ENCODE measurements at places on chromosomes 5 and 9.

GRCh38 chr9:100222674-100223073 is 123.6 kb downstream of the INVS start:
- DNase-seq = no peak

DNA sequence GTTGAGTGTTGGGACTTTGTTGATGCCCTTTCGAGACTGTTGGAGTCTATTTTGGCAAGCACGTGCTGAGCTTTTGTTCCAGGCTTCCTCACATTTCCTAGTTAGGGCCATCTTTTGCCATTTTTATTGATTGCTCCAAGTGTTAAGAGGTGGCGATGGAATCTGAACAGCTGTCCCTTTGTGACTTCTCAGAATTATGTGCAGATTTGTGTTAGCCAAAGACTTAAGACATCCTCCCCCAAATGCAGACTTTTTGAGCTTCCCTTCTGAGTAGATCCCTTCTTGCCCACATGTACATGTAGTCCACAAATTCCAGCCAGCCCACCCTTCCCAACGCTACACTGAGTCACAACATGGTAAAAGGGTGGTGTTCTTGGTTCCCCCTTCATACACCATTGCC is 59.2 kb downstream of the SPIN1 start:
- DNase-seq = no peak

DNA sequence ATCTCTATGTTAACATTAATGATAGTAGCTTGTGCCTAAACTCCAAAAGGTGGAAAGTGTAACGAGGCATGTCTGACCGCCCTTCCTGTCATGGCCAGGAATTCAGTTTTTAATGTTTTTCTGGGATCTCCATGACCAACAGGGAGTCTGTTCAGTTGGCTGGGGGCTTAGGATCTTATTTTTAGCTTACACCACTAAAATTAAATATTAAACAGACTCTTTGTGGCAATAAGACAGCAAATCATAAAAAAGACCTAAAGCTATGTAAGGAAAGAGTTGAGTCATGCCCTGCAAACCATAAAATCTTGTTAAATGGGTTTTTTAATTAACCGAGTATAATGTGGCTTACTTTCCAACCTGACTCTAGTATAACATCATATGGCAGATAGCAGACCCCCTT is 247.8 kb downstream of the DIRAS2 start:
- no peak for DNase-seq

DNA sequence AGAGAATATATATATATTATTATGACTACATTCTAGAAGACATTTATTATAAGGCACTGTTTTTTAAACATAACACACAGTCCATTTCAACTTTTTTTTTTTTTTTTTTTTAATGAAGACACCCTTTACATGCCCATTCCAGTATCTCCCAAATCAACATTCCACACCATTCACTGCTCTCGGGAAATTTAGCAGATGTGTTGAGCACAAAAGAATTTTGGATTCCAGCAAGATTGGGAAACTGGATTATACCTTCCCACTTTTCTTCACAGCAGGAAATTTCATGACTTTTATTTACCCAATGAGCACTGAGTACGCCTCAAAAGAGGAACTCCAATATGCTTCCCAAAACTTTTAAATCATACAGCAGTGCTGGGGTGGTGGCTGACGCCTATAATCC is 333.6 kb upstream of the DAB2 start:
- DNase-seq = no peak

GRCh38 chr5:145787001-145787400 is 48.1 kb downstream of the PRELID2 start:
- no peak for DNase-seq

Data from stimulated activated CD8-positive, alpha-beta memory T cell treated with anti-CD3 and anti-CD28 coated beads, Interleukin-4, amount 100 ng/mL, for 1 hour (primary cell).